ENCODE measurements at places on chromosomes 1 and 21.

DNA sequence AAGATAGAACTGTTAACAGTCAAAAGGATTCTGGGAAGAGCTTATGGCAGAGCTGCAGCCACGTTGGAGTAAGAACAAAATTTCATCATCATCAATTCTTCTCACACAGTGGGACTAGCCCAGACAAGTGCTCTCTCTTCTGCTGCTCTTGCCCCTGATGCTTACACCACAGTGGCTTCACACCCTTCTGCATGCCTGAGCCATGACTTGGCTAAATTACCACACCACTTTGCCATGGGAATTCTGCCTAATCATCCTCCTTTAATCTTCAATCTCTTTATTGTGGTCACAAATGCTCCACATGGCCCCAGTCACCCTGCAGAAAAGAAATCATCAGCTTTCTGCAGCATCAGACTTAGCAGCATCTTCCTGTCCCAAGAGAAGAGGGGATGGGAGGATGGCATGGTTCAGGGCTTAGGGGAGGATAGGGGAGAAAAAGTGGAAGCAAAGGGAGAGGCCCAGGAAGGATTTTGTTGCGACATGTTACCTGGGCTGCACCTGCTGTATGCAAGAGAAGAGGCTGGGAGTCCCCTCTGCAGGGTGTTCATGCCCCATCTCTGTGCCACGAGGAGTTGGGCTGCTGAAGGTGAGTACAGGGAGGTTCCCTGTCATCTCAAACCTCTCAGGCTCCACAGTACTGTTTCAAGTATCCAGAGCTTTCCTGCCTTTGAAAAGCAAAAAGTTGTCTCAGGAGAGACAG is 9.0 kb upstream of the RPTN start:
- no peak overlapping the region for H3K27ac ChIP-seq
- no peak for DNase-seq
- peaks cover 9% of the 10 kb centered on the region for H3K27me3 ChIP-seq
- peaks cover 8% of the 10 kb centered on the region for H3K4me1 ChIP-seq
- no peak overlapping the region for H3K4me3 ChIP-seq

DNA sequence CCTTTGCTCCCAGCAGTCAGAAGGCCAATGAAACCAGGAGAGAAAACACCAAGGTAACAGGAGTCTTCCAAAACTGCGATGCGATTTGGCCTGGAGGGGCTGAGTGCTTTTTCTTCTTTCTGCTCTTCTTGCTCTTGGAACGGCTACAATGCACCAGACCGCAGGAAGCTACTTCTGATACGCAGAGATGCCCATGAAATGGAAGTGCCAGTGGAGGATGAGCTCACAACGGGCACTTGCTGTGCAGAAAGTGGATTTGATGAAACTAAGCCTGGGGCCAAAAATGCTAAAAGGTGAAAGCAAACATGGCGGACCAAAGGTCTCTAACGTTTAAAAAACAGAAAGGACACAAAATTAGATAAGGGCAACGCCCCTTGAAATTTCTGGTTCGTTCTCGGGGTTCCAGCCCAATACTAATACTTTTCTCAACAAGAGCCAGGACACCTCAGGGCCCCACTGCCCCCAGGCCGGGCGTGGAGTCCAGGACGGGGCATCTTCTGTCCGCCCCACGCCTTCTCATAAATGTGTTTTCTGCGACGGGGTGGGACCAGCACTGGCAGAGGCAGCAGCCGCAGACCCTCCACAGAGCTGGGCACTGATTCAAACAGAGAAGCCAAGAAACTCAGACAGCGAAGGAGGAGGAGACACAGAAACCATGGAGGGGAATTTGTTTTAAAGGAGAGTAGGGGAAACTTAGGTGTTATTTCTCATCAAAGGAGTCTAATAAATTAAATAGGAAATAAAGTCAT is 101.3 kb downstream of the CRYAA start:
- H3K36me3 ChIP-seq: no peaks in the 10 kb centered on the region
- peaks cover 11% of the 10 kb centered on the region for H3K27me3 ChIP-seq
- no peaks in the 10 kb centered on the region for H3K4me1 ChIP-seq
- no peak overlapping the region for H3K27ac ChIP-seq

- H3K4me3 ChIP-seq: no peak overlapping the region
- H3K27me3 ChIP-seq: peaks cover 2% of the 10 kb centered on the region
- no peaks in the 10 kb centered on the region for H3K36me3 ChIP-seq
- no peak overlapping the region for H3K27ac ChIP-seq
- H3K4me1 ChIP-seq: no peaks in the 10 kb centered on the region
Observed at GRCh38 chr1:87878873-87879272, 550.2 kb downstream of the LMO4 start.

GRCh38 chr1:242139442-242139841 is 140.5 kb upstream of the MAP1LC3C start:
- H3K27ac ChIP-seq: no peak overlapping the region
- no peaks in the 10 kb centered on the region for H3K4me1 ChIP-seq
- H3K36me3 ChIP-seq: no peaks in the 10 kb centered on the region
- DNase-seq: no peak

- no peak overlapping the region for H3K27ac ChIP-seq
- H3K4me3 ChIP-seq: no peak overlapping the region
- no peak for DNase-seq
- H3K36me3 ChIP-seq: peaks cover 19% of the 10 kb centered on the region
- H3K27me3 ChIP-seq: no peaks in the 10 kb centered on the region
Observed at GRCh38 chr1:149931212-149931790, 3.7 kb upstream of the SF3B4 start.

- H3K4me3 ChIP-seq: no peak overlapping the region
- no peak for DNase-seq
- no peaks in the 10 kb centered on the region for H3K4me1 ChIP-seq
- H3K36me3 ChIP-seq: no peaks in the 10 kb centered on the region
Observed at GRCh38 chr1:79704067-79704466, 697.5 kb upstream of the ADGRL4 start.

GRCh38 chr1:53025769-53026112 is 36.3 kb upstream of the PODN start:
- no peak overlapping the region for H3K4me3 ChIP-seq
- H3K4me1 ChIP-seq: peaks cover 11% of the 10 kb centered on the region
- H3K27ac ChIP-seq: no peak overlapping the region
- H3K27me3 ChIP-seq: no peaks in the 10 kb centered on the region

DNA sequence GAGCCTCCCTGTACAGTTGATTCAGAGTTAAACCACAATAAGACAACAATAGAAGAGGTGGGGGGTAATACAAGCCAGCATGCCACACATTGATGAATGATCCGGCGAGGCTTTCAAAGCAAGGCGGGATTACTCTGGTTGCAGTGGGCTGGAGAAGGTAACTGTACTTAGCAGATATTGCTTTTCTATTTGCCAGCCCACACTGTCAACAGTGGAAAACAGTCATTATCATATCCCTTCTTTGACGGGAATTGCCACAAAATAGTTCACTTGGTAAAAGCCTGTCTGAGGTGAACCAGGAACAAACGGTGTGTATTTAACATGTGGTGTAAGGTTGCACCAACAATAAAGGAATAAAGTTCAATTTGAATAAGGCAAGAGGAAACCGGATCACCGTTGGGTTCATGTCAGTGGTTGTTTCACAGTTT is 5.8 kb upstream of the KCNJ15 start:
- no peak overlapping the region for H3K27ac ChIP-seq
- H3K4me3 ChIP-seq: no peak overlapping the region
- H3K36me3 ChIP-seq: no peaks in the 10 kb centered on the region
- peaks cover 26% of the 10 kb centered on the region for H3K27me3 ChIP-seq
- peaks cover 15% of the 10 kb centered on the region for H3K4me1 ChIP-seq
- no peak for DNase-seq

GRCh38 chr1:145960468-145961108 is 2.8 kb upstream of the LIX1L start:
- H3K27ac ChIP-seq: peak overlapping the region; percentile 93
- H3K36me3 ChIP-seq: peaks cover 28% of the 10 kb centered on the region
- H3K27me3 ChIP-seq: no peaks in the 10 kb centered on the region
- peak; percentile 72 for DNase-seq

GRCh38 chr1:167483790-167484189 is 34.5 kb downstream of the CD247 start:
- peaks cover 87% of the 10 kb centered on the region for H3K36me3 ChIP-seq
- no peaks in the 10 kb centered on the region for H3K27me3 ChIP-seq
- H3K4me3 ChIP-seq: peak overlapping the region; percentile 71
- peak overlapping the region; percentile 86 for H3K27ac ChIP-seq
- H3K4me1 ChIP-seq: peaks cover 99% of the 10 kb centered on the region

DNA sequence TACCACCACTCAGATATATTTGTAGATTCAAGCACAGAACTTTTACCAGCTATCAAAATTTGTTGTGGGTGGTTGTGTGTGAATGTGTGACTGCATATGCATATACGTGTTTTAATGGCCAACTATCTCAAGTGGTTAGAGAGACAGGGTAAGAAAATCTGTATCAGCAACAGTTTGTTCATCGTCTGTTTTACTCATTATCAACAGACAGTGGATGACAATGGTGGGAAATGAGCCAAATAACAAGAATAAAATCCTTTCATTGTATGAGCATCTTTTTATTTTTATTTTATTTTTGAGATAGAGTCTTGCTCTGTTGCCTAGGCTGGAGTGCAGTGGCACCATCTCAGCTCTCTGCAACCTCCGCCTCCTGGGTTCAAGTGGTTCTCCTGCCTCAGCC is 22.7 kb upstream of the DYNLT5 start:
- H3K27me3 ChIP-seq: peaks cover 13% of the 10 kb centered on the region
- H3K27ac ChIP-seq: no peak overlapping the region
- H3K36me3 ChIP-seq: no peaks in the 10 kb centered on the region
- H3K4me1 ChIP-seq: peaks cover 37% of the 10 kb centered on the region
- H3K4me3 ChIP-seq: no peak overlapping the region

DNA sequence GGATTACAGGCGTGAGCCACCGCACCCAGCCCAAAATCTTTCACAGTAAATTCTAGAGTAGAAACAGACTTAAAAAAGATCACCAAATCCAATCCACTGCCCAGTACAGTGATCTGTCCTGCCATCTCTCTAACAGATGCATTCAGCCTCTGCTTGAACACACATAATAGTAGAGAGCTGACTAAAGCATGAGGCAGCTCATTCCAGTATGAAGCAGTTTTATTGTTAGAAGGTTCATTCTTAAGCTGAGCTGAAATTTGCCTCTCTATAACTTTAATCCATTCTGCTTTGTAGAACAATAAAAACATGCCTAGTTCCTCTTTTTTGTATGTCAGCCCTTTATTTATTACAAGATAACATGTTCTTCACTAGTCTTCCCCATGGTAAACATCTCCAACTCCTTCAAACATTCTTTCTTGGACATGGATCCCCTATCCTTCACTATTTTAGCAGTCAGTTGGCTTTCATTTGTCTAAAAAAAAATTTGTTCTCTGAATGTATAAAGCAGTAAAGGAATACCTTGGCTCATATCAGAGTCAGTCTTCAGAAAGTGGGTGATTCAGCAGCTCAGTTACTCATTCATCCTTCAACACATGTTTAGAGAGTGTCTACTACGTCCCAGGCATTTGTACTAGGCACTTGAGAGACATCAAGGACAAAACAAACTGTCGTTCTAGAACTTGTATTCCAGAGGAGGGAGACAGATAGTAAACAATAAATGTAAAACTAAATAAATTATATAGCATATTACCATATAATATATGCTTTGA is 10.7 kb upstream of the PTBP2 start:
- H3K27me3 ChIP-seq: peaks cover 8% of the 10 kb centered on the region
- no peaks in the 10 kb centered on the region for H3K36me3 ChIP-seq
- no peak overlapping the region for H3K4me3 ChIP-seq

- H3K4me3 ChIP-seq: peak overlapping the region; percentile 11
- no peaks in the 10 kb centered on the region for H3K36me3 ChIP-seq
- DNase-seq: no peak
- peaks cover 12% of the 10 kb centered on the region for H3K27me3 ChIP-seq
- peaks cover 29% of the 10 kb centered on the region for H3K4me1 ChIP-seq
Observed at GRCh38 chr1:153790966-153791647, 15.9 kb downstream of the SLC27A3 start.

GRCh38 chr1:198934426-198934825 is 295.6 kb downstream of the PTPRC start:
- H3K4me1 ChIP-seq: peaks cover 51% of the 10 kb centered on the region
- DNase-seq: no peak
- H3K27me3 ChIP-seq: no peaks in the 10 kb centered on the region
- H3K4me3 ChIP-seq: no peak overlapping the region
- H3K27ac ChIP-seq: no peak overlapping the region

DNA sequence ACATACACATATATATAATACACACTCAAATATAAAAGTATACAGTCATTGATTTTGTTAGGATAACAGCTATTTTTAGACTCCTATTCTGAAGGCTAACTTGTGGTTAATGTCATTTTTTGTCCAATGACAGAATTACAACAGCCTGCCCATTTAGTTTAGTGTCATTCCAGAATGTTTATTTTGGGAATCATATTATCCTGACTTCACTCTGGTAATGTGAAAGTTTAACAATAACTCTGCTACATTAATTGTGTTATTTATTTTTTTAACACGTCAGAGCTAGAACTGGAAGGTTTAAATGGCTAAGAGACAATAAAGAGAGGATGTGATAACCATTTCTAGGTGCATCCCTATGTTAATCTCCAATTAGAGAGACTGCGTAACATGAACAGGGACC is 648.1 kb downstream of the USP25 start:
- H3K27me3 ChIP-seq: no peaks in the 10 kb centered on the region
- H3K27ac ChIP-seq: no peak overlapping the region
- H3K4me3 ChIP-seq: no peak overlapping the region
- H3K4me1 ChIP-seq: no peaks in the 10 kb centered on the region

- DNase-seq: no peak
- H3K27ac ChIP-seq: no peak overlapping the region
- no peaks in the 10 kb centered on the region for H3K36me3 ChIP-seq
- H3K4me1 ChIP-seq: no peaks in the 10 kb centered on the region
- no peaks in the 10 kb centered on the region for H3K27me3 ChIP-seq
Observed at GRCh38 chr1:189658381-189658780, 819.3 kb downstream of the BRINP3 start.

DNA sequence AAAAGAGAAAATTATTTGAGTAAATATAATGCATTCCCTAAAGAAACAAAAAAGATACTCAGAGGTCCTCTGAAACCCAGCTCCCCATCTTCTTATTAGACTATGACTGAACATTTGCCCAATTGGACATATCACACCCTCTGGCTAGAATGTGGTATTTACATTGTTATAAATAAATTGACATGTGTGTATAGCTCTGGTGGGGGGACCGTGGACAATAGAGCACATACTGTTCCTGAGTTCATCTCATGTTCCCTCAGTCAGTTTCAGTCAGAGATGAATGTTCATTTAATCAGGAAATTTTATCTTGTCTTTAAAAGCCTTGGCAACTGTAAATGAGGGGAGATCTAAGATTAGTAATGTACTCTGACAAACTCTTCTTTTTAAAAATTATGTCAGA is 459.3 kb upstream of the ADAMTS5 start:
- no peaks in the 10 kb centered on the region for H3K36me3 ChIP-seq
- no peaks in the 10 kb centered on the region for H3K27me3 ChIP-seq
- H3K4me3 ChIP-seq: no peak overlapping the region
- H3K27ac ChIP-seq: no peak overlapping the region
- DNase-seq: no peak
